ENCODE measurements at places on chromosomes 2 and 18.

DNA sequence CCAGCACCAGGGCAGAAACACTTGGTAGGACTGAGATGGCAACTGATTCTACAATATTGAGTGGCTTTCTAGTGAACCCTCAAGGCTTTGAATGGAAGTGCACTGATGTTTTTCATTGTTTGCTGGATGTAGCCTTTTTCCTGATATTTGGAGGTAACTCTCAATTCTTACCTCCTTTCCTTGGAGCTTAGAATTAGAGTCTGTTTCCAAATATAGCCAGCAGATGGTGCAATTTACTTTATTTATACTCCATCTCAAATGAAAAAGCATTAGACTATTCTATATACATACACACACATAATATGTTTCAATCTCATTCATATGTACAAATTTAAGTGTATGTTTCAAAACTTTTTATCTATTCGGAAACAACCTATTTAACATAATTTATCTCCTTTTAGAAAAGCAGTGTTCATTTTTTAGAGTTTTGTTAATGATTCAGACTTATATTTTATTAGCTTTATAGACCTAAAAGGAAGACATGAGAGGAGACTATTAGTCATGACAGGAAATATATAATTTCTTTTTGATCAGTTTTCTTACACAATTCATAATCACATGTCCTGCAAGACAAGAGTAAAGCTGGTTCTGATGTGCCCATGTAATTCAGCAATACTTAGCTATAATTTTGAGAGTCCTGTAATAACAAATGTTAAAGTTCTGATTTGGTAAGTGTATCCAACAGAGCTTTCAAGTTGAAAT, 124.8 kb downstream of the NUP35 start:
- peak; percentile 9 for DNase-seq

DNA sequence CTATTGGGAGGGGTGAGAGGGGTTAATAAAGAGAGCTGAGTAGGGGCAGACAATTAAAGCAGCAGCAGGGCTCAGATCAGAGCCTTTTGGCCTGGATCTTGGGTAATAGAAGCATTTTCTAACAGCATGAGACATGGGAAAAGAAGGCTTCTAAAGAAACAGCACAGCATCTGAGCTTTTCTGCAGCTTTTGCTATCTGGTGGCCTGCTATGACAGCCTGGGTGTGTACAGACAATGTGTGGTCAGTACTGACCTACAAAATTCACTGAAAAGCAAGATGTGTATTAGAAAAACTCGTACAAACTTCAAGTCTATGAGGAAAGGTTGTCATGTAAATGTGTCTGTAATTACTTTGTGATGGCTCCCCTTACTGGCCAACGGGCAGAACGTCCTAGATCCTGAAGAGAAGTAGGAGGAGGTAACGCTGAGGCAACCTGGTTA, 95.6 kb downstream of the GALNT3 start:
- DNase-seq: no peak

- DNase-seq: no peak
Measured at GRCh38 chr18:6719098-6719846, 10.2 kb upstream of the ARHGAP28 start.

DNA sequence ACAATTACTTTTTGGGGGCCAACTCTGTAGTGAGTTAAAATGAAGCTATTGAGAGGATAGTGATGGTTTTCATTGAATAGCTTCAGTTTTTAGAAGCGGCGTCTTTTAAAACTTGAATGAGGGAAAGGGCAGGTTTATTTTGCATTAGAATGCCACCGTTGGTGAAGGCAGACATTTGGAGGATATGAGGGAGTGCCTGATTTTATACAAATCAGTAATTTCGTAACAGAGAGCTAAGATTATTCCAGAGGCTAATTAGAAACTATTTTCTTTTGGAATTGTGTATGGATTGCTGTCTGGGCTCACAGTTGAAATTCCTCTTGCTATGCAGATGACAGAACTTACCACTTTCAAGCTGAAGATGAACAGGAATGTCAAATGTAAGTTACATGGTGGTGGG, 67.6 kb downstream of the ITGB1BP1 start:
- DNase-seq: no peak

DNA sequence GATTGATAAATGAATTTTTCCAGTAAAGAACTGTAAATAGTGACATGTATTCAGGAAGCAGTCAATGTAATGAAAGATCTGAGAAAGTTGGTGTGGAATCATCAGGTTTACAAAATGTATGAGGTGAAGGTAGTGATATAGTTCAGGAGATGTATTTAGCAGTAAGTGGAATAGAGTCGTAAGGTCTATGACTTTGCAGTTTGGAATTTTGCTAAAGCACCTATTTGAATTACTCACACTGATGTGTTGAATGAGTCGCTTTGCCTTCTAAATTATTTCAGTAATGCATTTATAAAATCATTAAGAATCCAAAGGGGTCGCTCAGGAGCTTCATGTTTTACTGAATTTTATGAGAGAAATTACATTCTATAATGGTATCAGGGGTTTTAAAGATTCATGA, 713.7 kb downstream of the DSC3 start:
- no peak for DNase-seq

DNA sequence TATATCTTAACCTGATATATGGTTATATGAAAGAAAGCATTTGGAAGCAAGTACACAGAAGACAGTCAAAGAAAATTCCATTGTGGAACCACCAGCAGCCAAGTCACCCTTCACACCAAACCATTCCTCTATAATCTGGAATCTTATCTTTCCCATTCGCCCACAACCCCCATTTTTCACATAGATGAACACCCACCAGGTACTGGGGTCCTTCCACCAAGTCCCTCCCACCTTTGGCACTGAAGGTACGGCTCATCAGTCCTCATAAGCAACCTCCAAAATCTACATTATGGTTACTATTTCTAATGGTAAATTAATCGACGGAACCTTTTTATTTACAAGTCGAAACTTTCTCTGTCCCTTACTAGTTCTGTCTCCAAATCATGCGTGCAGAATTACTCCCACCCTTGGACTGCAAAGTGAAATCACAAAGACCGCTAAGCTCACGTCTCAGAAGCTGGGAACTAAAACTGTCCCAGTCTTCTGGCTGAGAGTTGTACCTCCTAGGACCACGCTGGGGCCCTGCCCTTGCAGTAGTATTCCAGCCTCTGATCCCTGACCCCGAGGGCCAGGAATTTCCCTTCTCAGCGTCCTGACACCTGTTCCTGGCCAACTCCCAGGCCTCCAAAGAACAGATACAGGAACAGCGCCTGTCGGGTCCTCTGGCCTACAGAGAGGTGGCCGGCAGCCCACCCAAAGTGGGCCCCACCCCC, 702 bp downstream of the OLA1 start:
- DNase-seq: peak; percentile 18

- peak; percentile 46 for DNase-seq
Measured at GRCh38 chr18:45755934-45756333, 32.0 kb downstream of the SLC14A1 start.

GRCh38 chr2:11092701-11093335, 62.4 kb upstream of the SLC66A3 start:
- no peak for DNase-seq

DNA sequence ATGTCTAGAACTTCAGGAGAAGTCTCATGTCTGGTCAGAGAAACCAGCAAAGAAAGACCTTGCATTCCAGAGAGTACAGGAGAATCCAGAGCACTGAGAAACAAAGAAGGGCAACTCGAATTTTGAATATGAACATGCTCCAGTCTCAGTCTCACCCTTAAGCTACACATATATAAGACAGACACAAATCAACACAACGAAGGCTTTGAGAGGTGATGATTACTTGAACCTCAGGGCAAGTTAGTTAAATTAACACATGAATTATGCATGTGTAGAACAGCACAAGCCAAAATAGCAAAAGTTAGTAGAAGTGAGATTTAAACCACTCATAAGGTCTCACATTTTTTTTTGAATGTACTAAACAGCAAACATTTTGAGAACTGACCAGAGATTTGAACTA, 29.0 kb upstream of the DOK6 start:
- no peak for DNase-seq

DNA sequence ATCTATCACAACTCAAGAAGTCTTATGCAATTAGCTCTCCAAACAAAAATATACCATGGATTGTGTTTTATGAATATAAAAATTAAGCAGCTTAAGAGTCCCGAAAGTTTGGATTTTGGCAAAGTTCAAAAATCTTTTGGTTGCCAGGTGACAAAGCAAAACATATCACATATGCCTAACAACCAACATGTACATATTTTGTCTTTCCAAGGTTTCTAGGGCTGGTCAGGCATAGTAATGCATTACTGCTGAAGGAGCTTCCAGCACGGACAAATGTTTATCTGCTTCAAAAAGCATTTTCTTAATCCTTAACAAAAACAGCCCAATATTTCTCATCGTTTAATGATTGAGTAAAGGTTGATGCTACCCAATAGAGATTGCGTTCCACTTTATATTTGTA, 1327.1 kb upstream of the ZEB2 start:
- no peak for DNase-seq

GRCh38 chr2:184530959-184531358, 67.4 kb upstream of the ZNF804A start:
- DNase-seq: no peak

DNA sequence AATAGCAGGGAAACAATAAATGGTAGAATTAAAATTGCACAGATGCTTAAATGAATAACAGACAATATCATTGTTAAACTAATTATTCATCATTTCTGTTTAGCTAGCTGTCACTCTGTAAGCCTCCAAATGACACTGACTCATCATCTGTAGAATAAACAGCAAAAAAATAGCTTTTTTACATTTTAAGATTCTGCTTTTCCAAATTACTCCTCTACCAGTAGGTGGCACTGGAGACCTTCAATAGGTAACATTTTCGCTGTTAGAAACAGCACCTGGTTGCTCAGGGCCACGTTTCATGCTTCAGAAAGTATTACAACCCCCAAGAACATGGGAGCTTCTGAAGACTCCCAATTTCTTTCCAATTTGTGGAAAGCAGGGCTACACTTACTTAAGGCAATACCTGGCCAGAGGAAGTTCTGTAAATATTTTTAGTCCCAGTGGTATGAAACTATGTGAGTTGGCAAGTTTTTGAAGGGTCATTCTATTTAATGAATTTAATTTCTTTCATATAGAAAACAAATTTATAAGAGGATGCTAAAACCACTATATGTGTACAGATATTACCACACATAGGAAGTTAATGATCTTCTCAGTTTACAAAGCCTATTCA, 45.4 kb downstream of the TTN start:
- peak; percentile 67 for DNase-seq

- DNase-seq: no peak
Measured at GRCh38 chr2:109726379-109727270, 67.5 kb upstream of the RGPD5 start.

GRCh38 chr2:70083344-70084156, 3.7 kb upstream of the PCBP1 start:
- peak; percentile 40 for DNase-seq

GRCh38 chr2:9532421-9532820, 23.2 kb downstream of the ADAM17 start:
- no peak for DNase-seq

DNA sequence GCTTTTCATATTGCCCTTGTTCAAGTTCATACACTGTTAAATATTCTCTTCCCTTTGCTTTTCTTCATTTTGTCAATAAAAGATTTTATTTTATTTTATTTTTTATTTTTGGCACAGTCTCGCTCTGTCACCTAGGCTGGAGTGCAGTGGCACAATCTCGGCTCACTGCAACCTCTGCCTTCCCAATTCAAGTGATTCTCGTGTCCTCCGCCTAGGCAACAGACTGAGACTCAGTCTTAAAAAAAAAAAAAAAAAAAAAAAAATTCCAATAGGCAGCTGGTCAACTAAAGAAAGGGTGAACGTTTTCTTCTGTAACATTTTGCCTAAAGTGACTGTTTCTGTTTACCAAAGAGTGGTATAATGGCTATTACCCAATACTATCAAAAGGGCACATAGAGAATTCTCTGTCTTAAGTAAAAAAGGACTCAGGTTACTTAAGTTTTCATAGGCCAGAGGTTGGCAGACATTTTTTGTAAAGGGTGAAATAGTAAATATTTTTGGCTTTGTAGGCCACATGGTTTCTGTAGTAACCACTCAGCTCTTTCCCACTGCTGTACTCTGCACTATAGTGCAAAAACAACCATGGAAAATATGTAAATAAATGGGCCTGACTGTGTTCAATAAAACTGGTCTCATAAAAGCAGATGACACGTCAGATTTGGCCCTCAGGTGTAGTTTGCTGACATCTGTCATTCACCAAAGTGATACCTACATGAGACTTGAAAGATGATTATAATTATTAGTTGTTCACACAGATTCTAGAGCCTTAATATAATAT, 113.4 kb downstream of the MIB1 start:
- no peak for DNase-seq

- no peak for DNase-seq
Measured at GRCh38 chr2:142825861-142826260, 51.6 kb upstream of the KYNU start.

GRCh38 chr2:173708806-173709205, 256.4 kb downstream of the SP3 start:
- DNase-seq: no peak

GRCh38 chr2:204065566-204065965, 129.0 kb downstream of the ICOS start:
- no peak for DNase-seq

- no peak for DNase-seq
Measured at GRCh38 chr2:12721566-12722446, 5.1 kb downstream of the TRIB2 start.

DNA sequence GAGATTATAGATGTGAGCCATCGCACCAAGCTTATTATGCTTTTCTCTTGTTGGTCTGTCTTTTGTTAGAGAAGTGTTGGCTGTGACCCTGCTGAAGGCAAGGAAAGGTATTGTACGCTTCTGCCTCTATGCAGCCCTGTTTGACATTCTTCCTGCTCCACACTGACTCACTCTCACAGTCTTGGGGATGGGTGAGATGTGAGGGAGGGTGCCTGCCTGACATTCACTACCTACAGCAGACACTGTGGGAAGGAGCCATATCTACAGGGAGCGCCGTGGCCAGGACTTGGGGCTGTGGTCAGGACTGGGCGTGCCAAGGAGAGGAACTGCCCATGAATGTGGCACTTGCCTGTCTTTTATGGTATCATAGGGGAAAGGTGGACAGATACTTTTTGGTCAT, 43.9 kb upstream of the FHL2 start:
- DNase-seq: no peak

GRCh38 chr2:8421658-8422449, 260.0 kb upstream of the ID2 start:
- peak; percentile 88 for DNase-seq

GRCh38 chr2:96111257-96111640, 5.1 kb downstream of the ADRA2B start:
- DNase-seq: no peak

DNA sequence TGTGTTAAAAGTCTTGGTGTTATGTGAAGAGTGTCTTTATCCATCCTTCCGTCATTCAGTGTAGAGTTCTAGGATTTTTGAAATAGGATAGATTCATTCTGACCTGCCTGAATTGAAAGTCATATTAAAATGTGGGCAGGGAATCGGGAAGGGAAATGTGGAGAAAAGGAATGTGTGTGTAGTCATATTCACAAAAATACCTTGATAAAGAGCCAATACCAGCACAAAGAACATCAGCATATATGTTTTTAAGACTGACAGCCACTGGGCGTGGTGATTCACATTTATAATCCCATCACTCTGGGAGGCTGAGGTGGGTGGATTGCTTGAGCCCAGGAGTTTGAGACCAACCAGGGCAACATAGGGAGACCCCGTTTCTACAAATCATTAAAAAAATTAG, 188.1 kb downstream of the CAMKMT start:
- no peak for DNase-seq

Data from hematopoietic multipotent progenitor cell (in vitro differentiated cells).